ENCODE measurements at places on chromosomes 2 and 18.

DNA sequence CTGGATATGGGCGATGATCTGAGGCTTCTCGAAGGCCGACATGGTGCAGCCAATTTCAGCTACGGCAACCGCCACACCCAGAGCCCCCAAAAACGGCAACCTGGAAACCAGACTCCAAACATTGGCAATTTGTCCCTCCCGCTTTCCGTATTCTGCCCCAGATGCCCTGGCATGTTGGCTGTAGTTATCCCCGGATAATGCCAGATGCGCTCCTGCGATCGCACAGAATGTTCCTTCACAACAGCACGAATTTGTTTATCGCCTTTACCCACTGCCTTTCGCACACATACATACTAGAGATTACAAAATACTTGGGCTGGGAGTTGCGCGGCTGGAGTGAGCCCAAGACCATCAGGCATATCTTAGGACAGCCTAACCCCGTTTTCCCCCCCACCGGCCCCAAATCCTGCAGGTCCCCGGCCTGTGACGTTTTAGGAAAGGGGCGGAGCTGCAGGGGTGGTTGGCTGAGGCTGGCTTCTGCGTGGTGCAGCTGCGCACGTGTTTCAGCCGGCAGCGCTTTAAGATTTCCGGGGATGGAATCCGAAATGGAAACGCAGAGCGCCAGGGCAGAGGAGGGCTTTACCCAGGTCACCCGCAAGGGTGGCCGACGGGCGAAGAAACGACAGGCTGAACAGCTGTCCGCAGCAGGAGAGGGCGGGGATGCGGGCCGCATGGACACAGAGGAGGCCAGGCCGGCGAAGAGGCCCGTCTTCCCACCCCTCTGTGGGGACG is at the start of gene PNO1:
Gene PNO1, plus strand, starts transcription at position 487 of the 732 bp plus-strand sequence. Its CDS starts 47 bp downstream, at position 534.
- DNase-seq = peak; percentile 92

GRCh38 chr2:153715218-153715850 is 156.4 kb upstream of the GALNT13 start:
- DNase-seq = no peak

GRCh38 chr18:62372156-62372555 is 47.0 kb downstream of the TNFRSF11A start:
- DNase-seq = no peak

- DNase-seq = no peak
Measured at GRCh38 chr2:191847764-191848163, 876 bp upstream of the CAVIN2 start.

DNA sequence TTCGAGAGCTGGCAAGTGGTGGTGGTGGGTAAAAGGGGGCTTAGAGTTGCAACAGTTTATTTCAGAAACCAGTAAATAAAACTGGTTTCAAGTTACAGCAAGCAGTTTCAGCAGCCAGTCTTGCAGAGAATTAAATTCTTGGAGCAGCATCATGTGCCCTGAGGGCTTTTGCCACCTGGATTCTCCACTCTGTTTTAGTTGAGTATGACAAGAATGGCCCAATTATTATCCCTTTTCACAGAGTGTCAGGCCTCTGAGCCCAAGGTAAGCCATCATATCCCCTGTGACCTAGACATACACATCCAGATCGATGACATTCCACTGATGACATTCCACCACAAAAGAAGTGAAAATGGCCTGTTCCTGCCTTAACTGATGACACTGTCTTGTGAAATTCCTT is 72.8 kb upstream of the FANCL start:
- DNase-seq = no peak

DNA sequence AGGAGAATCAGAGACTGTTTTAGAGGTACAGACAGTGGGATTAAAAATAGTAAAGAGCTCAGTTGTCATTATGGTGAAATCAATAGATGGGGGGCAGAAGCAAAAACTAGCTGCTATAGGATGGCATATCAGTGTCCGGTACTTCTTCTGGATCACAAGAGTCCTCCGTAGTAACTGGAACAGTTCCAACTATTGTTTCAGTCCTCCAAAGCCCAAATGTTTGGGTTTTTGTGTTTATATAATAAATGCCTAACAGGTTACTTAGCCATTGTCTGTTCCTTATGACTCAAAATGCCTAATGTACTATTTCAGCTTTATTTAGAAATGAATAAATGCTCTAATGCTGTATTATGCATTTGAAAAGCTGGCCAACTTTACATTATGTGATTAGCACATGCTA is 401.2 kb downstream of the PTH2R start:
- no peak for DNase-seq

GRCh38 chr2:136434251-136434715 is 316.3 kb upstream of the CXCR4 start:
- no peak for DNase-seq

- DNase-seq = no peak
Measured at GRCh38 chr18:47709556-47709955, 220.9 kb downstream of the SMAD2 start.

- no peak for DNase-seq
Measured at GRCh38 chr2:36663851-36664695, 32.4 kb upstream of the VIT start.

DNA sequence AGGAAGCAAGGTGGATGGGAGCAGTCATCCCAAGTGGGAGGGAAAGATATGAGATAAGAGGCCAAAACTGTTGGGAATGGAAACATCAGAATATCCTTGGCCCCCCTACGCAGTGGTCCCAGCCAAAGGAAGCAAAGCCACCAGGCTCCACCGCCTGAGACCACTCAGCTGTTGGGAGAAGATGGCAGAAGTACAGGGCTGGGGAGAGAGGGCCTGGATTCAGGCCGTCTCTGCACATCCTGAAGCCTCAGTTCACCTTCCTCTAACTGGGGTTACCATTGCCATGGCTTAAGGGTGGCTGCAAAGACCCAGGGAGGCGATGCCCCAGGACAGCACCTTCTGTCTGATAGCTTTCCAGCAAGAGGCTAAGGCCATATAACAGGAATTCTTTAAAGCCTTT is 193.8 kb downstream of the MGAT5 start:
- DNase-seq = no peak

- no peak for DNase-seq
Measured at GRCh38 chr18:79512461-79513380, 117.0 kb downstream of the NFATC1 start.

DNA sequence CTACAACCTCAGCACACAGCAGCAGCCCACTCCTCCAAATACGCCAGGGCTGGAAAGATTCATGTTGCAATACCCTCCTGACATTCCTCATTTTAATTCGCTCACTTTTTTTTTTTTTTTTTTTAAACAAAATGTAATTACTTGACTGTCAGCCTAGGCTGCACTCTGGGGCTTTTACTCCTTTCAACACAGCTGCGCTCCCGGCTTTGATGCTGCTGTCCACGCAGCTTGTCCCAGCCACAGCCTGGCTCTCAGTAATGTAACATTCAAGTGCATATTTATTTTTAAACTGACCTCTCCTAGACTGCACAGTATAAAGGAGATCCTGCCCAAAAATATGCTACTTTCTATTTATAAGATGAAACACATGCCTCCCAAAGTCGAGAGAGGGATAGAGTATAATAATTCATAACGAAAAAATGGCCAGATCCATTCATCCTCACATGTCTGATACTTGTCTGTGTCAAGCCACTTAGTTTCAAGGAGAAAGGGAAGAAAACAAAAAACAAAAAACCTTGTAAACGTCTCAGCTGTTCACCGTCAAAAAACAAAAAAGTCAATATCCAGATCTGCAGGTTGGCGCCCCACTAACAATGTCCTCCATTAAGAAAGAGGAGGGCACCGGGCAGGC is 949 bp downstream of the CDC42EP3 start:
- DNase-seq = no peak

GRCh38 chr2:178836807-178837206 is 29.6 kb upstream of the TTN start:
- no peak for DNase-seq

DNA sequence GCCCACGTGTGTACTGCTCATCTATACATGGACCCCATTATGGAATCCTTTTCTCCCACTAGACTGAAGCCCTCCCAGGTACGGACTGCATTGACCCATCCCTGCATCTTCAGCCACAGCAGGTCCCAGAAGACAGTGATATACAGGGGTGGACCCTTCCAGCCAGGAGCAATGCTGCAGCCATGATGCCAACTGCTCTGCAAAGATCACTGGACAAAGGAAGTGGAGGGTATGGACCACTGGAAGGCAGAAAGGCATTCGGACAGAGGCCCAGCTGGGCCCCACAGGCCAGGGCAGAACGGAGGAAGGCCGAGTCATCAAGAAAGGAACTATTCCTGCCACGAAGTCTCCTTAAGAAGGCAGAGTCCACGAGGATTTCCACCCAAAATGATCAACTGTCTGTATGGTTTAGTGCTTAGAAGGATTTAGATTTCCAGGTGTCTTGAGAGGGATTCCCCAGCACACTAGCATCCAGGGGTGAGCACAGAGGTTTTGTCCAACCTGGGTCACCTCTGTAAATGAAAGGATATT is 93.4 kb downstream of the TWIST2 start:
- DNase-seq = no peak

All from activated T-cell treated with anti-CD3 and anti-CD28 coated beads for 48 hours (primary cell).